ENCODE measurements at places on chromosomes 12 and 14.

DNA sequence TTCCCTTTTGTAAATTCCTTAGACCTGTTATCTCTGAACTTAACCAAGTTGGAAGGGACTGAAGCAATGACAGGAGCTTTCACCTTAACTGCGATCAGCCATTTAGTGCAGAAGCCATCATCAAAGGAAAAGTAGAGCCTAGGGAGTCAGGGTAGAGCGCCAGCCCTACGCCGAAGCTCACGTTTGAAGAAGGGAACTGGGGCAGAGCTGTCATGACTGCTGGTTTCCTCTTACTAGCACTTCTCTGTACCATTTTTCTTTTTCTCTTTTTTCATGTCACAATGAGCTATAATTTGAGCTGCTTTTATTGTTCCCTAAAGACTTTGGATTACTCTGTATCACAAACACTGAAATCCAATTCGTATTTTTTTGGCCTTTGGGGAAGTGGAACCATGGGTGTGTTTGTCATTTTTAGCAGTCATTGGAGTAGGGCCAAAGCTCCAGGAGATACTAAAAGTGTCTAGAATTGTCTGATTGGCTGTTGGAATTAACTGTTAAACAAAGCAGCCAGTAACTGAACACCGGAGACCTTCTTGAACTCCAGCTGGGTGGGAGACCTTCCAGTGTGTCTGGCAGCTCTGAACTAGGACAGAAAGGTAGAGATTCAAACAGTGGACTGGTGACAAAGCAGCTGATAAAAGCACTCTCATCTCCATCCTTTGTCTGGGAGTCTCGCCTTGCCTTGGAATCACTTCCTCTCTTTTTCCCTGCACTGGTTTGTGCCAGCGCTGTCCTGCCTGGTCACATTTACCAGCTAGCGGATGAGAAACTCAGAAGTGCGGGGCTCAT lies 9.1 kb downstream of the MTRFR start:
- no peak for DNase-seq

DNA sequence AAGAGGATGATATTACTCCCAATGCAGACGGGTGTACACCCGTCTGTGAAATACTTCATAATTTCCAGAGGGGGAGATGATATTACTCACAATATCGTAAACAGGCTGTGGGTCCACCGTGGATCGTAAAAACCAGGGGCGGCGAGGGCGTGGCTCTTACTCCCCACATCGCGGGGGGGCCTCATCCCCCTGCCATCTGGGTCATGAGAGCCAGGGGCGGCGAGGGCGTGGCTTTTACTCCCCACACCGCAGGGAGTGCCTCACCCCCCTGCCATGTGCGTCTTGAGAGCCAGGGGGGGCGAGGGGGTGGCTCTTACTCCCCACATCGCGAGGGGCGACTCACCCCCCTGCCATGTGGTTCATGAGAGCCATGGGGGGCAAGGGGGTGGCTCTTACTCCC lies 86.2 kb upstream of the GNG2 start:
- no peak for DNase-seq

DNA sequence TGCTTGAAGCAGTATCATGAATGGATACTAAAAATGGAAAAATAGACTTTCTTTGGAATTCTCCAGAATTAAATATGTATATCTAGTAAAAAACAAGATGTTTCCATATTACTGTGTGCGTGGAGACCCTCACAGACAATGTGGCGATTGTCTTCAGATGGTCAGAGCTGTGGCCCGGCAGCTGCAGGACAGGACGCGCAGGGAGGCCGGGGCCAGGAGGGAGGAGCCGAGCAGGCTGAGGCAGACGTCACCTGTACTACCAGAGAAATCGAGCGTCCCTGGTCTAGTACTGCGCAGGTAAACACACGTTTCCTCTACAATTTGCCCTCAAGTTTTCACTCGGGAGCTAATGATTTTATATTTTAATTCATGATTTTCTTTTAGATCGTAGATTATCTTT lies 22.8 kb downstream of the DDX51 start:
- no peak for DNase-seq

GRCh38 chr12:117003883-117004404 lies 93.2 kb downstream of the FBXW8 start:
- no peak for DNase-seq
